ENCODE measurements at places on chromosomes 3 and 15. TPM values are rescaled to one million over a fixed set of nuclear protein-coding genes. Genes with fewer than 3 reads are reported as not detected.

DNA sequence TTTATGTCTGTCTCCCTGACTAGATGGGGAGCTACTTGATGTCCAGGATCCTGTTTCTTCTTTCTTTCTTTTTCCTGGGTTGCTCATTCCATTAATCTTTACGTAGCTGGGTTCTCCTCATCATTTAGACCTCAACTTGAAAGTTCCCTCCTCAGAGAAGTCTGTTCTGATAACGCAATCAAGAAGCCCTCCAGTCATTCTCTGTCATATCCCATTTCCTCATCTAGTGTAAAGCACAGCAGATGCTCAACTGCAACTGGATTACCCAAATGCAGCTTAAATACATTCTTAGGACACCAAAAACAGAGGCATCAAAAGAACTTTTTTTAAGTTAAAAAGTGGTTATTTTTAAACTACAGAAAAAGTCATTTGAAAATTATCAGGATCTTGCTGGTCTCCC, 51.7 kb upstream of the ST3GAL6 start:
- no peak for DNase-seq

The MORC1 gene
- total RNA-seq, result not detected

The TRIM42 gene
- not detected for total RNA-seq

- DNase-seq, result no peak
Observed at GRCh38 chr3:195885036-195885891, 23.1 kb downstream of the TNK2 start.

The OR5K2 gene
- not detected for total RNA-seq
